ENCODE measurements at places on chromosomes 12 and 14. TPM values are rescaled to one million over a fixed set of nuclear protein-coding genes. Genes with fewer than 3 reads are reported as not detected.

The FOXG1 gene
- total RNA-seq: not detected

The GALNT6 gene
- total RNA-seq: 1.7 TPM

The CDK2 gene
- 11.0 TPM for total RNA-seq

GRCh38 chr14:72652179-72652578, 241.7 kb downstream of the DPF3 start:
- DNase-seq: no peak

- DNase-seq: no peak
These were observed 1.4 kb downstream of the PLXNC1 start for GRCh38 chr12:94149781-94150239.

- no peak for DNase-seq
These were observed 81.9 kb downstream of the NINJ2 start for GRCh38 chr12:581321-581720.

All from left lobe of liver (tissue), 2 donors.